Stimulated activated CD4-positive, alpha-beta T cell treated with anti-CD3 and anti-CD28 coated beads, Interleukin-4, amount 100 ng/mL, for 1 hour (primary cell): ENCODE measurements at places on chromosomes 6 and 20.

DNA sequence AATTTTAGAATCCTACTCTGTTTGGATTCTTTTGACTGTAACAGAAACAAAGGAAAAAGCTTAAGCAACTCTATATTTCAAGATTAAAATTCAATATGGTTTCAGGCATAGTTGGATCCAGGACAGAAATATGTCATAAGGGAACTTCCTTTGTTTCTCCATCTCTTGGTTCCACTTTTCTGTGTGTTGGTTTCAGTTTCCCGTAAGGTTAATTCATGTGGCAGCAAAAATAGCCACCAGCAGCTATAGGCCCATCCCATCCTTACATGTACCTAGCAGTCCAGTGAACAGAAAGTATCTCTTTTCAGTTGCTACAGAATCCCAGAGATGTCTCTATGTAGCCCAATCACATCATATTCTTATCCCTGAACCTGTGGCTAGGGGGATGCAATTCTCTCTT is 8.8 kb upstream of the FAM8A1 start:
- no peak for DNase-seq

DNA sequence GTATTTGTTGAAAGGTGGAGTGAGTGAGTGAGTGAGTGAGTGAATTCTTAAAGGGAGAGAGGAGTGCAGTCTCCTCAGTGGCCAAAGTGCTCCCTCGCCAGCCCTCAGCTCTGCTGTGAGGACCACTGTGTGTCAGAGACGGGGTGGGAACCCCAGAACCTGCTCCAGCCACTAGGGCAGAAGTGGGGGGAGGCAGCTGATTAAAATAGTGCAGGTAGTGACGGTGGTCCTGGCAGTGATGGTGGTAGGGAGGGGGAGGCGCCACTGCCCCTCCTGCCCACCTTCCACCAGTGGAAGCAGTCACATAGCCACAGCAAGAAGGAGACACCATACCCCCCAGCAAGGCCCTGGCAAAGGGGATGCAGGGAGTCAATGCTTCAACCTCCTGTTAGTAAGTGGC is 133.5 kb downstream of the PHACTR3 start:
- no peak for DNase-seq

DNA sequence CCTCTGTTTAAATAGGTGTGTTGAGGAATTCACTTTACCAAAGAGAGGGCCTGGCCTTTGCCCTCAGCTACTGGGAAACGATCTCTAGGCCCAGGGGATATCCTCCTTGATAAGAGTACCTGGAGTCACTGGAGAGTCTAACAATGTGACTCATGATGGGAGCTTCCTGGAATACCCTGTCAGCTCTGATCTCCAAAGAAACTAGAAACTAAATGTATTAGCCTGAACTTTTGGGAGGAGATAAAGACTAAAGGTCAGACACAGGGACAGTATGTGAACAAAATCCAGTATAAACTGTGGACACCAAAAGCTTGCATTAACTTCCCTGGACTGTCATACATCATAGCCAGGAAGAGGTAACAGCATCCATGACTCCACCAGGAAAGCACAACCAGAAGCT is 148.5 kb downstream of the RNGTT start:
- no peak for DNase-seq

DNA sequence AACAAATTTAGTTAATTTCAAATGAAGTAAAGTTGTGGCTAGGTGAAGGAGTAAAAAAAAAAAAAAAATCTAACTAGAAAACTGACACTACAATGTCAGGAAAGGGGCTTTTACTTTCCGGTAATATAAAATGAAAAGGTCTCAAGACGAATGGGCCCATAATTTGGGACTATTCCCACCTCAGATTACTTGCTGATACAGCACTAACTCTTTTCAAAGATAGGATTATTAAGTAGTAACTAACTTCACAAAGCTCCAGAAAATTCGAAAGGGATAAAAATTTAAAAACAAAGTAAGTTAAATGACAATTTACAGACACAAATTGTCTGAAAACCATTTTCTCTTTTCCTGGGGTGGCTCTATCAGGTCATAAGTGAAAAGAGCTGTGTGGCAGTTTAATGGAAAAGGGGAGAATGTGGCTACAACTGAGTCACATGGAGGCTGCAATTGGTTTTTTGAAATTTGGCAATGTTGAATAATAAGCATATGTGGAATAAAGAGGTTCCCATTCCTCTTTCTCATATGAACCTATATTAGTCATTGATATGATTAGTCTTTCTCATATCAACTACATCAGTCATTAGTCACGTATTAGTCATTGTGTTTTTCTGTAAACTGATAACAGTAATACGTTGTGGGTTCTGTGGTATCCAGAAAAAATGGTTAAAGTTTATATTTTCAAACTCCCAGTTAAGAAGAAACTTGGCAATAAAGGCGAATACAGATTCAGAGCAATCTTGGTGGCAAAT is 78.0 kb downstream of the RWDD2A start:
- no peak for DNase-seq

DNA sequence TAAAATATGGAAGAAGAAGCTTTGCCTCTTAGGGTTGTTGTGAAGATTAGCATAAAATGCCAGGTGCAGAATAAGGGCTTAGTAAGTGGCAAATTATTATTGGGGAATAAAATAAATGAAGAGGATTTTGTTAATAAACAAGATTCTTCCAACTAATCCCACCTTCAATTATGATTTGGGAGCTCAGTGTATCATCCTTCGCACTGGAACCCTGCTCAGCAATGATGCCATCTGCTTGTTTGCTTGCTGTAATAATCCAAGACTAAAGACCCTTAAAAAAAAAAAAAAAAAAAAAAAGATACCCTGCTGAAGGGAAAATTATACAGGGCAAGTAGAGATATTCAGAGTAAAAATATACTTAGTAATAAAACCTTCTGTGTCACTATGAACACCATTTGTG is 62.0 kb upstream of the RREB1 start:
- no peak for DNase-seq
